Effector CD8-positive, alpha-beta T cell (primary cell): ENCODE measurements at places on chromosomes 3 and 15.

GRCh38 chr3:87975716-87976115, 83.1 kb downstream of the CGGBP1 start:
- no peak for DNase-seq

DNA sequence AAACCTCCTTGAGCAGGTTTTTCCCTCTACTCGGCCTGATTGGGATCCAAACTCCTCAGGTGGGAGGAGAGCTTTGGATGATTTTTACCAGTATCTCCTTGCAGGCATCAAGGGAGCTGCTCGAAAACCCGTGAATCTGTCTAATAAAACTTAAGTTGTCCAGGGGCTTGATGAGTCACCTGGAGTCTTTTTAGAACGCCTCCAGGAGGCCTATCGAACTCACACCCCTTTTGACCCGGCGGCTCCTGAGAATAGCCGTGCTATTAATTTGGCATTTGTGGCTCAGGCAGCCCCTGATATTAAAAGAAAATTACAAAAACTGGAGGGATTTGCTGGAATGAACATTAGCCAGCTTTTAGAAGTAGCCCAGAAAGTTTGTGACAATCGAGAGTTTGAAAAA, 41.6 kb downstream of the ZBTB11 start:
- no peak for DNase-seq

DNA sequence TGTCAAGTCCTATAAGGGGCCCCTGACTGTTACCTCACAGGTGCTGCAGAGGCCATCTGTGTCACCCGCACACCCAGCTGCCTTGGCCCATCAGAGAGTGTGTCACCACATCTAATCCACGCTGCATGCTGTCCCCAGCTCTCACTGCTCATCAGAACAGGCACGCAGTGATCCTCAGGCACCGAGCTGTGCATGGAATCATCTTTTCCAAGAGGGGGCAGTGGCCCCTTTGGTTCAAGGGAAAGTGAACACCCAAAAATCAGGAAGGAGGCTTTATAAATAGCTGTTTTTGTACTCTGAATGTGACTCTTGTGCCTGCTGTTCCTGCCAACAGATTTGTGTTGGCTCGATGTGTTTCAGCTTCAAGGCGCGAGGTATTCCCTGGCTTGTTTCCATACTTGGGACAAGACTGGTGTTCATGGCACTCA, 110.3 kb upstream of the ETV5 start:
- no peak for DNase-seq

- DNase-seq: peak; percentile 25
These were observed 25.1 kb downstream of the SHISA5 start for GRCh38 chr3:48478626-48479555.

DNA sequence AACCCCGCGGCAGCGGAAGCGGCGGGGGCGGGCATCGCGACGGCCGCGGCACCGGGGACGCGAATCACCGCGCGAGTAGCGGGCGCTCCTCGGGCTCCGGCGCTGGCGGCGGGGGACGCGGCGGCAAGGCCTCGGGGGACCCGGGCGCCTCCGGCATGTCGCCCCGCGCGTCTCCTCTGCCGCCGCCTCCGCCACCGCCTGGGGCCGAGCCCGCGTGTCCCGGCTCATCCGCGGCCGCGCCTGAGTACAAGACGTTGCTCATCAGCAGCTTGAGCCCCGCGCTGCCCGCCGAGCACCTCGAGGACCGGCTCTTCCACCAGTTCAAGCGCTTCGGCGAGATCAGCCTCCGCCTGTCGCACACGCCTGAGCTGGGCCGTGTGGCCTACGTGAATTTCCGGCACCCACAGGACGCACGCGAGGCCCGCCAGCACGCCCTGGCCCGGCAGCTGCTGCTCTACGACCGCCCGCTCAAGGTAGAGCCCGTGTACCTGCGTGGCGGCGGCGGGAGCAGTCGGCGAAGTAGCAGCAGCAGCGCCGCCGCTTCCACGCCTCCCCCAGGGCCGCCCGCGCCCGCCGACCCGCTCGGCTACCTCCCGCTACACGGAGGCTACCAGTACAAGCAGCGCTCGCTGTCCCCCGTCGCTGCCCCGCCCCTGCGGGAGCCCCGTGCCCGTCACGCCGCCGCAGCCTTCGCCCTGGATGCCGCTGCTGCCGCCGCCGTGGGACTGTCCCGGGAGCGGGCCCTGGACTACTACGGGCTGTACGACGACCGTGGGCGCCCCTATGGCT, 675 bp downstream of the RBM15B start:
- no peak for DNase-seq

GRCh38 chr3:7194071-7194835, 333.3 kb downstream of the GRM7 start:
- DNase-seq: no peak

- DNase-seq: no peak
These were observed 31.3 kb upstream of the GATM start for GRCh38 chr15:45409596-45409995.

- no peak for DNase-seq
These were observed 257.0 kb downstream of the MFSD1 start for GRCh38 chr3:159058859-159059258.

DNA sequence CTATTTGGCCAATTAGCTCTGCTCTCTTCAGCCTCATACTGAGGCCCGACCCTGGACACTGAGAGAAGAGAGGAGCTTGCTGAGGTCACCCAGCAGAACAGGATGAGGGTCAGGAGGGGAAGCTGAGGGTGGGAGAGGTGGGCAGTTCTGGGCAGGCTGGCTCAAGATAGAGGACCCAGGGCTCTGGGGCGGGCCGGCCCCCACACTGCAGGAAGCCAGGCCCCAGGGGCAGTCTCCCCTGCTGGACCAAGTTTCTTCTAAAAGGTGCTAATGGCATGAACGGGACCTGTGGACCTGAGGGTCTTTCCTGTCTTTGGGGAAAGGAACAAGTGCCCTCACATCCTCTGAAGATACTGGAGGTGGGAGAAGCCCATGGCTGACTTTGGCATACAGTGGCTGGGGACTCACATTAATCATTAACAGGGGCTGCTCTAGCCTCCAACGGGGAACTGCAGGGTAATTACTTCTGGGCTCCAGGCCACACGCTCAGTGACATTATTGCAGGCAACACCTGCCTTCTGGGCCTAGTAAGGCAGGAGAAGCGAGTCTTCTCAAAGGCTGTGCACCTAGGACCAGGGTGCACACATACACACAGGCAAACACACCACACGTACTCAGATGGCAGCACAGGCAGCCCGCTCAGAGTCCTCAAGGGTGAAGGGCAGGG, 10.6 kb downstream of the HCN4 start:
- no peak for DNase-seq

- DNase-seq: no peak
These were observed 360.1 kb downstream of the SHQ1 start for GRCh38 chr3:72487946-72488737.

DNA sequence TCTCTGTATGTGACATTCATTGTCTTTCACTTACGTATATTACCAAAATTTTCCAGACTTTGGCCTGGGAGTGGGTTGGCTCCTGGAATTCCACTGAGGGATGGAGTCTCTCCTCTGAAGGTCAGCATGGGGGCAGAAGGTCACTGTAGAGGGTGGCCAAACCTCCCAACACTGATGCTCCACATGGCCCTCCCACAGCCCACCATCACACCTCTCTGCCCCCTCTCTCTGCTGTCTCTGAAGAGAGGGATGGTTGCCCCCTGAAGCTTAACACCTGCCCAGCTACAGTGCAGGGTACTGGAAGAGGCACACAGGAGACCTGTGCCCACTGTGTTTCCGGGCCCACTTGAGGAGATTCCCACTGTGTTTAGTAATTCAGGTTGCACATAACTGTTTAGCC, 52.2 kb downstream of the CMTM6 start:
- no peak for DNase-seq

DNA sequence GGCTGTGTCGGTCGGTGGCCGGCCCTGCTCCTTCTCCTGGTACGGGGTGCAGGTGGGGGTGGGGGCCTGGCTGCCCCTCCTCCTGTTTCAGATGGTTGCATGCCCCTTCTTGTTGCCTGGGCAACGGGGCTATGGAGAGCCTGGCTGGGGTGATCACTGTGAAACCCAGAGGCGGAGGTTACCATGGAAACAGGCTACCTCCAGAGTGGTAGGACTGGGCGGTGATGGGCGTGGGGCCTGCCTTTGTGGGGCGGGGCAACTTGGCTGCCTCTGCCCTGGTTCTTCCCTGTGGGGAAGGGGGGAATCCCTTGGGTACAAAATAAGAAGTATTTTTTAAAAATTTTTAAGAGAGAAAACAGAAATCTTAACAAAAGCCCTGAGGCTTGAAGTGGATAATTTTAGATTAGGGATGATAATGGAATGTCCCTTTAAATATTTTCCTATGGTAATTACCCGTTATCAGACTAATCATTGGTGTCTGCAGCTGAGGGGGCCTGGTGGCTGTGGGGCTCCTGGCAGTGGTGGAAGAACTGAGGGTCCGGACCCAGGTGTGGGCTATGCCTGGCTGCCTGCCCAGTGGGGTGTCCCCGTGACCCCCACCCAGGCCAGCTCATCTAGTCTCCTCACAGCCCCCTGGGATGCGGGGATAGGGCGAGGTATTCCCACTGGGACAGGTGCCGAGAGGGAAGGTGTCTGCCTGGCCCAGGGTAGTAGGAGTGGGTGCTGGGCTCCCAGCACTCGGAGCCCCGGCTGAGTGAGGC, 32.5 kb downstream of the PLXNA1 start:
- no peak for DNase-seq

GRCh38 chr3:45612918-45613602, 18.5 kb downstream of the LIMD1 start:
- no peak for DNase-seq

DNA sequence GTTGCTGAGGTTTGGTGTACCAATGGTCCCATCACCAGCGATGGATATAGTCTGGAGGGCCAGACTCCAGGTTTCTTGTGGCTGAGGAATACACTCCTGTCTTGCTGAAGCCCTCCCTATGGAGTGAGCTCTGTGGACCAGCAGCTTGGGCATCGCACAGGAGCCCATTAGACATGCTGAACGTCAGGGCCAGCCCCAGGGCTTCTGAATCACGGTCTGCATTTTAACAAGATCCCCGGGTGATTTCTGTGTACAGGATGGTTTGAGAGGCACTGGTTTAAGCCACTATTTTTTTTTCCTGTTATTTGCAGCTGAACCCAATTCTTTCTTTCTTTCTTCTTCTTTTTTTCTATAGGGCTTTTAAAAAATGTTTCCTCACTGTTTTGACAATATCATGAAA, 69.5 kb upstream of the XCR1 start:
- DNase-seq: no peak

GRCh38 chr15:100930306-100930848, 11.2 kb downstream of the LRRK1 start:
- no peak for DNase-seq

GRCh38 chr3:51718547-51719409, 11.9 kb downstream of the GRM2 start:
- DNase-seq: no peak

DNA sequence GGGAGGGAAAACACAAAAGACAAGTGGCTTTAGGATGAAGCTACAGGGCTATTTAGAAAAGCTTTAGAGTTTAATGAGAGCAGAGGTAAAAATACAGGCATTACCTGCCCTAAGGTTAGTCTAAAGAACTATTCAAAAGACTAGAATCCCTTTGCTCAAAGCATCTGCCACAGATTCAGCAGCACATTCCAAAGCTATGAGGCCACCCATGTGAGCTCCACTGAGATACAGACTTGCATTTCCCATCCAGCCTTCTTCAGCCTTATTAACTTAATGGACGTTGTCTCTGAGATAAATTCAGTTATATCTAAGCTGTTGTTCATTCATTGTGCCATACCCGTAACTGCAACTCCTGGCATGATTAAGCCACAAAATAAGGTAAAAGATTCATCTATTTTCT, 25.4 kb downstream of the CXCR6 start:
- DNase-seq: no peak

DNA sequence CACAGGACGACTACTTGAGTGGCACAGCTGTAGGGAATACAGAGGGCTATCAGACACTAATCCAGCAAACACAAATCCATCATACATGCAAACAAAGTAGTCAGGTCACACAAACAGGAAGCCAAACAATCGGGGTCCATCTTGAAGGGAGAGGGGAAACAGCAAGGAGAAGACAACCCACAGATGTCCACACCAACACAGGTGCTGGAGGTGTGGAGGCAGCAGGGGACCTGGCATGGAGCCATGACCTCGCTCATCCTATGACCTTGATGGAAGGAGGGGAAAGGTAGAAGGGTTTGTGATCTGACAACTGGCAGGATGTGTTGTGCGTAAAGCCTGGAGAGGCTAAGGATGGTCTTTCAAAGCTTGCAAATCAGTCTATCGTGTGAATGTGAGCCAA, 39.9 kb upstream of the SKOR1 start:
- DNase-seq: no peak

DNA sequence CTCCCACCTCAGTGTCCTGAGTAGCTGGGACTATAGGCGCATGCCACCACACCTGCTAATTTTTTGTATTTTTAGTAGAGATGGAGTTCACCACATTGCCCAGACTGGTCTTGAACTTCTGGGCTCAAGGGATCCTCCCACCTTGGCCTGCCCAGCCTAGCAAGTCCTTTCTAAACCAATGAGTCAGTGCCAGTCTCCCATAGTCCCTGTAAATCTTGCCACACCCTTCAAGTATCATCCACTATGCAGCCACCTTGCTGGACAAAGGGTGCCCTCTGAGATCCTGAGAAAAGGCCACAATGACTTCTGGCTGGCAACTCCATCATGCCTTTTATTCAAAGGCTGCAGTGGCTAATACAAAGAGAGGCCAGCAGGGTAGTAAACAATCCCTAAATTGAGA, 184.0 kb downstream of the ABHD5 start:
- no peak for DNase-seq

- no peak for DNase-seq
These were observed 41.9 kb downstream of the LIPC start for GRCh38 chr15:58473724-58474123.

DNA sequence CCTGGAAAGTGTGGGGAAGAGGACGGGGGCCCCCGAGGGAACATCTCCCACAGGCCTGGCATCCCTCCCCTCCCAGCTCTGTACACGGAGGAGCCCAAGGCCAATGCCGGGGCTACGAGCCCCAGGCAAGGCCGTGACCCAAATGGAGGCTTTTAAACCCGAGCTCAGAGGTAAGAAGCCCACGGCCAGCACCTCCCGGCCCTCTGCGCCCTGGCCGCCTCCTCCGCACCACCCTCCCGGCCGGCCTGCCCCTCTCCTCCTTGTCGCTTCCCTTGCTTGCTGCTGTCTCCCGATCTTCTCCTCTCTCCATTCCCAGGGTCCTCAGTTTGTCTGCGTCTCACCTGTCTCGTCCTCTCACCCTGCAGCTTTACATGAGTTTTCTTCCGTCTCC, 1.3 kb downstream of the MUC4 start:
- no peak for DNase-seq

- DNase-seq: no peak
These were observed 822.7 kb downstream of the TUSC7 start for GRCh38 chr3:117532268-117532667.
